ENCODE measurements at places on chromosomes 3 and 15.
A peak's percentile ranks its signal among the peaks of the same experiment; 100 is the strongest.

DNA sequence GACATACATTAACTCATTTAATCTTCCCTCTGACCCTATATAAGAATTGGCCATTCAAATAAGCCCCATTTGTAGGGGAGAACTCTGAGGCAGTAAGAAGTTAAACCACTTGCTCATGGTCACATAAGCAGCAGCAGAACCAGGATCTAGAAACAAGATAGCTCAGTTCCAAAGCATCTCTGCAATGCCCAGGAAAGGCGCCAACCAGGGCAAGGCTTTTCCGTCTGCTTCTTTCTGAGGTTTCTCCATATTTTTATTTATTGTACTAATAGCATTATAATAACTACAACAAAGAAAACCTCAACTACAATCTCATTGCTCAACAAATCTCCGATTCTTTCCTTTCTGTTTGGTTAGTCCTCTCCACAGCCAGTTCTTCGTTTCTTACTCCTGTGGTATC is 4.3 kb upstream of the UBE2E2 start:
- peak; percentile 64 for DNase-seq

DNA sequence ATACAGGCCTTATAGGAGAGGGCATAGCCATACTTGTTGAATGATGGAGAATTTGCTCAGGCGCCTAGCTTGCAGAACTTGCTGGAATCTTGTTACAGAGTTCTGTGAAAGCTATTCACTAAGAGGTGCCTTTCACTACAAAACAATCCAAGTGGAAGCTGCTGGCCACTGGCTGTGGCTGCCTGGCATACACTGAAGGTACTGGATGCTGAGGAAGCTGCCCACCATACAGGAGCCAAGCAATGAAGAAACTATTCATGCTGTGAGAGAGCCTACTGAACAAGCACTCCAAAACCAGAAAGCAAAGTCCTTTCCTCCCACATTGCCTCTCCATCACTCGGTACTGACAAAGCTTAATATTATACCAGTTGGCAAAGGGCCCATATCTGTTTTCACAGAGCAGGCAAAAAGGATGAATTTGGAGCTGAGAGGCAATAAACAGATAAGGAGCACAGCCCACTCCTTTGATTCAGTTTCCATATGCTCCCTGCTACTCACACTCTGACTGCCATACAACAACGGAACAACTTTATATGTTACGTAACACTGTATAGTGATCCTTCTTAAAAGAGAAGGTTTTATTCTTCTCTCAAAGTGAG is 192.6 kb upstream of the ALCAM start:
- no peak for DNase-seq

- no peak for DNase-seq
Measured at GRCh38 chr3:38006445-38006995, 15.9 kb downstream of the VILL start.

- DNase-seq, result no peak
Measured at GRCh38 chr15:81500081-81500480, 126.1 kb upstream of the TMC3 start.

- no peak for DNase-seq
Measured at GRCh38 chr3:193941486-193941885, 194.5 kb upstream of the HES1 start.

DNA sequence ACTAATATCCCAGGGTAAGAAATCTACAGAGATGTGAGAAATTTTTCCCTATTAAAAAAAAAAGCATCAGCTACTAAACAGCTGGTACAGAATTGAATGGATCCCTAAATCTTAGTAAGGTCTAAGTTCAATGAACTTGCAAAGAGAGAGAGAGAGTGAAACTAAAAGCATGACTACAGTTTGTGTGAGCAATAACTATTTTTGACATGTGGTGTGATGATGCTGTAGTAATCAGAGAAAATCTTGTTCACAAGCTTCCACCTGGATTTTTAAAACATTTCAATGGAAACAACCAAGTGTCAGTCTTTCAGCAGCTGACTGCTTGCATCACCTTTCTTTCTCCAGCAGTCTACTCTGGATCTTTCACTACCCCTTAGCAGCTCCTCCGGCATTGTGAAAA is 45.2 kb upstream of the ABI3BP start:
- DNase-seq, result no peak

GRCh38 chr3:73427048-73427706 is 197.6 kb downstream of the PDZRN3 start:
- DNase-seq, result no peak

DNA sequence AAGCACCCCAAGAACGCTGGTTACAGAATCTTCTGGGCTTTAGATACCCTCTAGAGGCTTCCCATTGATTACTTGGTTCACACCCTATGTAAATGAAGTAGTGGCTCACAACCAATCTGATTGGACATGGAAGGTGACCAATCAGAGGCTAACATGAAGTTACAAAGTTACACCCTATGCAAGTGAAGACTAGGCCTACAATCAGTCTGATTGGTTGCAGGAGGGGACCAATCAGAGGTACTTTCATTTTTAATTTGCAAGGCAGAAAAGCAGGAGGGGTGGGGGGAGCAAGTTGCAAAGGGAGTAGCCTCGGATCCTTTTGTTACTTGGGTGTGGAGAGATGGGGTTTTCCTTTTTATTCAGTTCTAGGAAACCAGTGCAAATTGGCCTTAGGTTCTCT is 11.1 kb upstream of the RTP2 start:
- DNase-seq, result no peak

GRCh38 chr15:42344763-42345162 is 14.5 kb upstream of the CAPN3 start:
- peak; percentile 50 for DNase-seq

GRCh38 chr3:193333229-193333628 is 45.3 kb downstream of the ATP13A5 start:
- DNase-seq, result no peak

GRCh38 chr3:127161236-127161635 is 31.7 kb upstream of the PRR23E start:
- no peak for DNase-seq

DNA sequence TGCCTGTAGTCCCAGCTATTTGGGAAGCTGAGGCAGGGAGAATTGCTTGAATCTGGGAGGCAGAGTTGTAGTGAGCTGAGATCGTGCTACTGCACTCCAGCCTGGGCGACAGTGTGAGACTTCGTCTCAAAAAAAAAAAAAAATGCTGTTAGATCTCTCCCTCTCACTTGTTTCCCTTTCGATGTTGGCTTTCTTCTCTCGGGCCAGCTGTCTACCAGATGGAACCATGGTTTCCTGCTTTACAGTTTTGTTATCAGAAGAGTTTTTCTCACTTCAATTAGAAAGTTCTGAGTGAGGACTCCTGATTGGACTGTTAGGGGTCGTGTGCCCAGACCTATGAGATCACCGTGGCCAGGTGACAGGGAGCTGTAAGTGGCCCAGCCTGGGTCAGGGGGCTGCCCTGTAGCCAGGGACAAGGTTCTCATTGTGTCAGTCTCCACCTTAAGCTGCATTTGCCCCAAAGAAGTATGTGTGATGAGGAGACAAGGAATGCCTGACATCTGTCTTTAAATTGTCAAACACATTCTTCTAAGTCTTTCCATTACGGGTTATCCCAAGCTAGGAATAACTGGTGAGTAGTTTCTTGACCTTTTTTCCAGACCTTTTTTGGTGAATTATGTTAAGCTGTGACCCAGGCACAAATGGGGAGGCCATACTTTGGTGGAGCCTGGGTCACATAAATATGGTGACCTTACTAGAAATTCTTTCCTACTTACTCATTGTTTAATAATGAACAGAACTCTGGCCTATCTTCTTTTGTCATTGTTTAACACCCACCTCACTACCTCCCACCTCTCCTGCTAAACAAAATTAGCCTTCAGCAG is 25.2 kb downstream of the SNAPC5 start:
- DNase-seq, result peak; percentile 30

- DNase-seq, result no peak
Measured at GRCh38 chr15:42364529-42364928, 5.2 kb downstream of the CAPN3 start.
